ENCODE measurements at places on chromosomes 1 and 21.

DNA sequence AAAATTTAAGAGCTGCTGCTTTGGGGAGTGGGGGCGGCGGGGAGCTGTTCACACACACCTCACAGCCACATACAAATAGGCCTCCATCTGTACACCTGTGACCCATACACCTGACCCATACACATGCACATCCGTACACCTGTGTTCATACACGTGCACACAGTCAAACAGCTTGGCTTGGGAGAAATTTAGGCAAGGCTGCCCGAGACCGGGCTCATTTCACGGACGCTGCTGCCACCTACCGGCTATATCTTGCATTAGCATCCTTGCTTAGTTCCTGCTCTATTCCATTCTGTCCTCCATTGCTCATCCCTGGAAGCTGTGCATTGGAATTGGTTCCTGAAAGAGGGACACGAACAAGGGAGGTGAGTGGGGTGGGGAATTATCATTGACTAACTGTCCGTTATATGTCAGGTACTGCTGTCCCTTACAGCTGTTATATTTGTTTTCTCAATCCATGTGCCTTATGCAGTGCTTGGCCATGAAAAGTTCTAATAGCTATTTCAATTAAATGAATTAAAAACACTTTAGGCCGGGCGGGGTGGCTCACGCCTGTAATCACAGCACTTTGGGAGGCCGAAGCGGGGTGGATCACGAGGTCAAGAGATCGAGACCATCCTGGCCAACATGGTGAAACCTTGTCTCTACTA is 37.1 kb upstream of the EPB41 start:
- no peak overlapping the region for H3K27ac ChIP-seq
- H3K4me3 ChIP-seq: no peak overlapping the region
- no peaks in the 10 kb centered on the region for H3K36me3 ChIP-seq
- H3K4me1 ChIP-seq: peaks cover 10% of the 10 kb centered on the region
- H3K27me3 ChIP-seq: peaks cover 38% of the 10 kb centered on the region
- DNase-seq: peak; percentile 84

- H3K4me1 ChIP-seq: no peaks in the 10 kb centered on the region
- DNase-seq: peak; percentile 13
- no peaks in the 10 kb centered on the region for H3K36me3 ChIP-seq
- peaks cover 4% of the 10 kb centered on the region for H3K27me3 ChIP-seq
- no peak overlapping the region for H3K4me3 ChIP-seq
- peak overlapping the region; percentile 33 for H3K27ac ChIP-seq
Observed at GRCh38 chr1:227895828-227896685, 51.7 kb downstream of the WNT9A start.

DNA sequence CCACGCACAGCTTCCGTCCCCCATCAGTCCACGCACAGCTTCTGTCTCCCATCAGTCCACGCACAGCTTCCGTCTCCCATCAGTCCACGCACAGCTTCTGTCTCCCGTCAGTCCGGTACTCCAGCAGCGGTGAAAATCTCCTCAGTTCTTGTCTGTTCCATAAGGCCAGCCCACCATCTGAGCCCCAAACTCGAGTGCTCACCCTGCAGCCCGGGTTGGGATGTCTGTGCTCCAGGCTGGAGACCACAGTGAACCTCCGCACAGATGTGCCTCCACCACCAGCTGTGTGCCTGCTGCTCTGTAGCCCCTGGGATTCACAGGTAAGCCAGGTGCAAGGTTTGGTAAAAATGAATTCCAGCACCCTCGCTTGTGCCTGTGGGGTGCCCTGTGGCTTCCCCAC is 258.6 kb downstream of the NPHP4 start:
- H3K27me3 ChIP-seq: peaks cover 10% of the 10 kb centered on the region
- no peaks in the 10 kb centered on the region for H3K4me1 ChIP-seq
- H3K4me3 ChIP-seq: no peak overlapping the region
- DNase-seq: no peak

GRCh38 chr1:109802136-109802900 is 38.6 kb upstream of the EPS8L3 start:
- no peaks in the 10 kb centered on the region for H3K27me3 ChIP-seq
- peaks cover 88% of the 10 kb centered on the region for H3K4me1 ChIP-seq
- peak overlapping the region; percentile 98 for H3K27ac ChIP-seq
- H3K4me3 ChIP-seq: peak overlapping the region; percentile 40

- H3K4me3 ChIP-seq: peak overlapping the region; percentile 26
- peaks cover 42% of the 10 kb centered on the region for H3K4me1 ChIP-seq
- peak overlapping the region; percentile 91 for H3K27ac ChIP-seq
- no peak for DNase-seq
- no peaks in the 10 kb centered on the region for H3K27me3 ChIP-seq
Observed at GRCh38 chr1:23103001-23103889, 65.4 kb downstream of the LUZP1 start.

DNA sequence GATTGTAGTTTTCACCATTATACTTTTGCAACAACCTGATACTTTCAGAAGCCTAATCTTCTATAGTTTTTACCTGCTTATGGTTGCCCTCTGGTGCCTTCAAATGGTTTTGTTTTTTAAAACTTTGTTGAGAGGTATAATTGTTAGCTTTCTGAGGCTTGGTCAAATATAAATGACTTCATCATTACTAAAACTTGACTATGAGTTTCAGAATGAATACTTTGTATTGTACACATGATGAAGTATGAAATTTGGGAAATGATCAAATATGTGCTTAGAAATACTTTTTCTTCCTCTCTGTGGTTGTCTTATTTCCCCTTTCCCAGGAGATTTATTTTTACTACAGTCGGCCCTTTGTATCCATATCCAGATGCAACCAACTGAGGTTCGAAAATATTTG is 151.8 kb upstream of the B3GALT2 start:
- no peak for DNase-seq
- no peak overlapping the region for H3K4me3 ChIP-seq
- no peak overlapping the region for H3K27ac ChIP-seq
- H3K4me1 ChIP-seq: no peaks in the 10 kb centered on the region
- H3K27me3 ChIP-seq: no peaks in the 10 kb centered on the region
- peaks cover 2% of the 10 kb centered on the region for H3K36me3 ChIP-seq

DNA sequence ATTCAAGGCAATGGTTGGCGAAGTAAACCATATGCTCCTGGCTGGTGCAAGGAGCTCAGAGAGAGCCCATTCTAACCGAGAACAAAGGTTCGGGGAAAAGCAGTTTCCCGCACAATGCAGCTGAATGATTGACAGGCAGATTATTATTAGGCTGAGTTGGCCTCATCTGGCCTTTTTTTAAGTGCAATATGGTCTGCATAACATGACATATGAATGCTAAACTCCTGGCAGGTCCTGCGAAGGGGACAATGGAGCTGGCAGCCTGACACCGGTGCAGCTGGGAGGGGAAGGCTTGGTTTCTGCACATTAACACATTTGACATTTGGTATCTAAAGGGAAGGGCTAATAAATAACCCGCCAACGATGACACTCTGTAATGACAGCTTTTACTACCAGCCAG is 92.0 kb downstream of the MIS18A start:
- DNase-seq: no peak
- H3K36me3 ChIP-seq: no peaks in the 10 kb centered on the region
- no peak overlapping the region for H3K4me3 ChIP-seq
- no peak overlapping the region for H3K27ac ChIP-seq
- no peaks in the 10 kb centered on the region for H3K4me1 ChIP-seq

DNA sequence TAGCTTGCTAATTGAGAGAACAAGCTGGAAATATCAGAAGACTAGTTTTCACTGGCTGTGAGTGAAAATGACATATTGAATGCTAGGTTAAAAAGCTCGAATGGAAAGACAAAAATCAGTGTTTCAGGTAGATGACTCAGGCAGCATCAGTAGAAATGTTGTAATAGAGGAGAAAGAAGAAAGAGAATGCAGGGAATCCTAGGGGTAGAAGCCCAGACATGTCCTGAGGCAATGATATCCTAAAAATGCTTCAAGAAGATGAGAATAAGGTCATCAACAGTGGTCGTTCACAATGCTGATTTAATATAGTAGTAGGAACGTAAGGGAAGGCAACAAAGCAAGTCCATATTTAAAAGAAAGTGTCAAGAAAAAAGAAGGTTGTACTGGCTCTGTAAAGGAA is 96.7 kb upstream of the HP1BP3 start:
- H3K27me3 ChIP-seq: no peaks in the 10 kb centered on the region
- H3K4me1 ChIP-seq: no peaks in the 10 kb centered on the region

- no peak overlapping the region for H3K27ac ChIP-seq
- H3K4me3 ChIP-seq: no peak overlapping the region
- peaks cover 10% of the 10 kb centered on the region for H3K4me1 ChIP-seq
- H3K27me3 ChIP-seq: no peaks in the 10 kb centered on the region
- no peaks in the 10 kb centered on the region for H3K36me3 ChIP-seq
Observed at GRCh38 chr1:60129911-60130310, 56.3 kb upstream of the C1orf87 start.

GRCh38 chr1:16006010-16006409 is 2.0 kb downstream of the SRARP start:
- no peaks in the 10 kb centered on the region for H3K36me3 ChIP-seq
- peaks cover 29% of the 10 kb centered on the region for H3K27me3 ChIP-seq
- no peak overlapping the region for H3K4me3 ChIP-seq
- DNase-seq: no peak
- no peaks in the 10 kb centered on the region for H3K4me1 ChIP-seq
- no peak overlapping the region for H3K27ac ChIP-seq

- peaks cover 46% of the 10 kb centered on the region for H3K36me3 ChIP-seq
- H3K4me1 ChIP-seq: peaks cover 73% of the 10 kb centered on the region
- peak overlapping the region; percentile 35 for H3K27ac ChIP-seq
- H3K4me3 ChIP-seq: no peak overlapping the region
- DNase-seq: no peak
Observed at GRCh38 chr1:207833956-207834660, 76.8 kb downstream of the CD34 start.

DNA sequence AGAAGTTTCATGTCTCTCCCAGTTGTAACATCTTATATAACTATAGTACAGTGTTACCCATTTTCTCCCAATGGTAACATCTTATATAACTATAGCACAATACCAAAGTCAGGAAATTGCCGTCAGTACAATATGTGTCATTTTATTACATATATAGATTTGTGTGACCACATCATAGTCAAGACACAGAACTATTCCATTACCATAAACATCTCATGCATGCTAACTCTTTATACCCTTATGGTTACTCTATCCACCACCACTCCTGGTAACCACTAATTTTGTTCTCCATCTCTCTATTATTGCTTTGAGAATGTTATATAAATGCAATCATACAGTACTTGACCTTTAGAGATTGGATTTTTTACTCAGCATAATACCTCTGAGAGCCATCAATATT is 120.7 kb downstream of the BACH1 start:
- no peak overlapping the region for H3K4me3 ChIP-seq
- no peaks in the 10 kb centered on the region for H3K4me1 ChIP-seq
- no peaks in the 10 kb centered on the region for H3K27me3 ChIP-seq
- H3K36me3 ChIP-seq: no peaks in the 10 kb centered on the region

GRCh38 chr1:3307359-3307758 is 147.1 kb upstream of the ARHGEF16 start:
- H3K27ac ChIP-seq: no peak overlapping the region
- H3K4me3 ChIP-seq: no peak overlapping the region
- H3K4me1 ChIP-seq: no peaks in the 10 kb centered on the region
- no peaks in the 10 kb centered on the region for H3K36me3 ChIP-seq
- no peak for DNase-seq

GRCh38 chr21:42423197-42423675 is 19.5 kb downstream of the UBASH3A start:
- peak; percentile 71 for DNase-seq
- H3K27me3 ChIP-seq: no peaks in the 10 kb centered on the region
- peaks cover 87% of the 10 kb centered on the region for H3K36me3 ChIP-seq
- H3K4me1 ChIP-seq: peaks cover 89% of the 10 kb centered on the region
- H3K27ac ChIP-seq: peak overlapping the region; percentile 91

DNA sequence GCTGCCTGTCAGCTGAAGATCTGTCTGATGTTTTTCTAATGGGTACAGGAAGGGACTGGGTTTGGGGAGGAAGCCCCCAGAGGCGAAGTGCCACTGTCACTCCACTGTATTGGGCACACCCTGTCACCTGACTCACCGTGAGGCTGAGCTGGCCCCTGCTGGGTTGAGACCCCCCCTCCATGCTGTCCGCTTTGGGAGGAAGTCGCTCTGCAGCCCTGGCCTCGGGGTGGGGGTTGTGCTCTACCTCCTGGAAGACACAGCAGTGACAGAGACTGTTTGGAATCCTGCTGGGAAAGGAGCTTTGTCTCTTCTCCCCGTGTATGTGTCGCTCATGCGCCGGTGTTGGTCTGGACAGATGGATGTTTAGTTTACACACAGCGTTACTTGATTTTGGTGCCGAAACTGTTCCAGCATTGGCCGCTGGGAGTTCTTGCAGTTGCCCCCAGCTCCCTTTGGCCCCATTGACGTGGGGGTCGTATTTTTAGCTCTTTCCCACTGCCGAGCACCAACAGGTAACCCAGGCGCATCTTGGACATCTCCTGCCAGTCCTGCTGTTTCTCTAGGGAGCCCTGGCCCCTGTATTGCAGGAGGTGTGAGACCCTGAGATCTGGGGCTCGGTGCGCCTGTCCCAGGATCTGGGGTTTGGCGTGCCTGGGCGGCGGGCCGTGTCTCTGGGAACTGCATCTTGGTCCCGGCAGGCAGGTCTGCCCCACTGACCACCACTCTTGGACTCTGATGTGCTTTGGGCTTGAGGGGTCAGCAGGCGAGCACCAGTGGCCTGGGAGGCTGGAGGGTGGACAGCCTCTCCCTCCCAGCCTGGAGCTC is 30.3 kb downstream of the SLX9 start:
- H3K4me3 ChIP-seq: no peak overlapping the region
- no peak for DNase-seq
- no peaks in the 10 kb centered on the region for H3K27me3 ChIP-seq
- peak overlapping the region; percentile 64 for H3K27ac ChIP-seq
- H3K36me3 ChIP-seq: peaks cover 18% of the 10 kb centered on the region
- H3K4me1 ChIP-seq: peaks cover 37% of the 10 kb centered on the region

GRCh38 chr1:86872086-86872485 is 41.8 kb downstream of the SELENOF start:
- H3K36me3 ChIP-seq: peaks cover 15% of the 10 kb centered on the region
- H3K4me3 ChIP-seq: no peak overlapping the region
- no peak for DNase-seq
- H3K4me1 ChIP-seq: no peaks in the 10 kb centered on the region

- peaks cover 75% of the 10 kb centered on the region for H3K4me1 ChIP-seq
- peaks cover 46% of the 10 kb centered on the region for H3K36me3 ChIP-seq
- H3K27ac ChIP-seq: peak overlapping the region; percentile 92
- DNase-seq: no peak
- H3K27me3 ChIP-seq: no peaks in the 10 kb centered on the region
- H3K4me3 ChIP-seq: peak overlapping the region; percentile 74
Observed at GRCh38 chr21:44912158-44912473, 8.6 kb downstream of the ITGB2 start.

DNA sequence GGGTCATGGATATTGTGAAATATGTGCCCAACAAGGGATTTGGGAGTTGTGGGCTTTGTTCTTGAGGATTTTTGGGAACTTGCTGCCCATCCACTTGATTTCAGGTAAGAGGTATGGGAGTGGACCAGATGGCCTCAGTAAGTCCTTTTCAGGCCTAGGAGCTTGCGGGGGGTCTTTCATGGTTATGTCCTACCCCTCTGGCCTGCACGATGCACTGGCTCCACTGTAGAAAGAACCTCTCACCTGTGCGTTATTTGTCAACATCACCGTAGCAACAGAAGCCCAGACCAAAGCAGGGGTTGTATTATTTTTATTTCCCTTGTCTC is 8.6 kb downstream of the RIIAD1 start:
- H3K4me1 ChIP-seq: no peaks in the 10 kb centered on the region
- no peak overlapping the region for H3K4me3 ChIP-seq
- H3K27ac ChIP-seq: no peak overlapping the region
- H3K36me3 ChIP-seq: no peaks in the 10 kb centered on the region
- peaks cover 48% of the 10 kb centered on the region for H3K27me3 ChIP-seq

GRCh38 chr1:58596631-58597052 is 19.6 kb upstream of the TACSTD2 start:
- H3K4me1 ChIP-seq: no peaks in the 10 kb centered on the region
- H3K27ac ChIP-seq: no peak overlapping the region
- DNase-seq: no peak
- H3K27me3 ChIP-seq: peaks cover 42% of the 10 kb centered on the region
- no peaks in the 10 kb centered on the region for H3K36me3 ChIP-seq

GRCh38 chr1:184661801-184662200 is 92.9 kb downstream of the EDEM3 start:
- no peak for DNase-seq
- H3K4me3 ChIP-seq: no peak overlapping the region
- no peaks in the 10 kb centered on the region for H3K36me3 ChIP-seq

Measured in activated naive CD4-positive, alpha-beta T cell treated with anti-CD3 and anti-CD28 coated beads, Interleukin-2, amount 10 ng/mL, durations not matched to agents 7 days and 5 days (primary cell).